ENCODE measurements at places on chromosomes 11 and 22.

GRCh38 chr11:87894961-87895360 is 280.3 kb downstream of the RAB38 start:
- no peak for ATAC-seq

DNA sequence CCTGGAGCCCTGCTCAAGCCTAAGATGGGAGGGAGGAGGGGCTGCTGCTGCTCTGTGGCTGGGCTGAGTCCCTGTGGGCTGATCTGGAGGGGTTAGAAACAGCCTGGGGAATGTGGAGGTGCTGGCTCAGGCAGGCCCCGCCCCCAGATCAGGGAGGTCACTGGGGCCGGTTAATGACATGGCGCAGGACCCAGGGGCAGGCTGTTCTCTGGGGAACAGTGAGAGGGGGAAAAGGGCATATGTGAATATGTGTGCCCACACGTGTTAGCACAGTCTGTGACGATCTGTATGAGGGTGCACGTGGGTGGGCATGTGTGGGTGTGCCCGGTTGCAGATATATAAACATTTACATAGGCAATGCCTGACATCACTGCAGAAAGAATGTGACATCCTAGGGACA is 143.5 kb downstream of the MIAT start:
- no peak for ATAC-seq

GRCh38 chr22:35323305-35323704 is 23.6 kb downstream of the TOM1 start:
- no peak for ATAC-seq

DNA sequence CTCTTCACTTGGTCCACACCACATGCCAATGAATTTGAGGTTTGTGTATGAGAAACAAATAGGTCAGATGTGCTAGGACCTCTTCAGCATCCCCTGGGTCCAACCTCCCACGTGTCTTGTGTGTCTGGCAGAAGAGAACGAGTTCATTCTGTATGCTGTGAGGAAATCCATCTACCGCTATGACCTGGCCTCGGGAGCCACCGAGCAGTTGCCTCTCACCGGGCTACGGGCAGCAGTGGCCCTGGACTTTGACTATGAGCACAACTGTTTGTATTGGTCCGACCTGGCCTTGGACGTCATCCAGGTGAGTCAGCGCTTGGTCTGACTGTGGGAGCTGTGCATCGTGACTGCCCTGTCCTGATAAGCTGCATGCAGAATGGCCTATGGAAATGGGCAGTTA is 101.0 kb upstream of the SORL1-AS1 start:
- peak; percentile 34 for ATAC-seq

- no peak for ATAC-seq
Observed at GRCh38 chr11:105152021-105152512, 12.5 kb upstream of the CARD18 start.

DNA sequence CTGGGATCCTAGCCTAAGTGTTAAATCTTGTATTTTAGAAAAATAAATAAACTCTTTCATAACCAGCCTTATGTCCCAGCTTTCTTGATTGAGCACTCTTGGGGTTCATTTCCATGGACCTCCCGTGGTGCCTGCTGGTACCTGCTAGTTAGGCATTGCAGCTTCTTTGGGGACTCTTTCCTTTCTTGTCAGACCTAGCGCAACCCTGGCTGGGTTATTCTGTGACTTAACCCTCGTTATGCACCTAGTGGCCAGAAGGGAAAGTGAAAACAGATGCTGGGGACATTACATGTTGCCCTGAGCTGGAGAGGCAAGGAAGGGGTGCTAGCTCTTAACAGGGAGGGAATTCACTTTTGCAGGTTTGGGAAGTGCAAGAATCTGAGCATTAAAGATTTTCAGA is 46.8 kb downstream of the APIP start:
- peak; percentile 62 for ATAC-seq

GRCh38 chr11:124582565-124582964 is 12.8 kb downstream of the OR8A1 start:
- ATAC-seq, result no peak

GRCh38 chr22:46079861-46080821 is 70.2 kb upstream of the PPARA start:
- ATAC-seq, result peak; percentile 57

DNA sequence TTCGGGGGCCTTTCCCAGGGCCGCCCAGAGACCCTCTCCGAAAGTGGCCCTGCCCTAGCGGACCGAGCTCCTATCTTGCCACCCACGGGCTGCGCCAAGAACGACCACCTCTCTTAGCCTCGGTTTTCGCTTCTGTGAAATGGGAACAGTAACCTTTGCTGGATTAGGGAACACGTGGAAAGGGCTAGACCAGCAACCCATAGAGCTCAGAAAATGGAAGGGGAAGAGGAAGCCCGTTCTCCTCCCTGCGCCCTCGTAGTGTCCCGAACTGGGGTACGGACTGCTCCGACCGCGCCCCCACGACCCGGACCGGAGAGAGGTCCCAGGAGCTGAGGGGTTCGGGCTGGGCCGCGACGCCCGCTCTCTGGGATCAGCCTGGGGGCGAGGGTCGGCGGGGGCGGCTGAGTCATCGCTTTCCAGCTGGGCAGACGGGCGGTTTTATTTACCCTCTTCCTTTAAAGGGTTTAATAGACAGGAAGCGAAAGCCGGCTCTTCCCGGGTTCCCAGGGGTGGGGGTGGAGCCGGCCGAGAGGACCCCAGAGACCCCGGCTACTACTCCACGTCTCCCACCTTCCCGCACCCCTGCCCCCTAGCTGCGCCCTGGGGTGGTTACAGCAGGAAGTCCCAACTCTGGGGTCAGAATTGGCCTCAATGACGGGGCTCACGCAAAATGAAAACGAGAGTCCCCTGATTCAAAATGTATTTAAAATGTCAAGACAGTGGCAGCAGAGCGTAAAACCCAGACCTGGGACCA is 907 bp upstream of the PHLDA2 start:
- ATAC-seq, result peak; percentile 12

GRCh38 chr11:85913513-85913912 is 58.3 kb downstream of the CCDC83 start:
- ATAC-seq, result no peak

- ATAC-seq, result no peak
Observed at GRCh38 chr11:100563541-100564280, 123.4 kb upstream of the ARHGAP42 start.

GRCh38 chr11:106770489-106771085 is 247.7 kb downstream of the GUCY1A2 start:
- ATAC-seq, result no peak

DNA sequence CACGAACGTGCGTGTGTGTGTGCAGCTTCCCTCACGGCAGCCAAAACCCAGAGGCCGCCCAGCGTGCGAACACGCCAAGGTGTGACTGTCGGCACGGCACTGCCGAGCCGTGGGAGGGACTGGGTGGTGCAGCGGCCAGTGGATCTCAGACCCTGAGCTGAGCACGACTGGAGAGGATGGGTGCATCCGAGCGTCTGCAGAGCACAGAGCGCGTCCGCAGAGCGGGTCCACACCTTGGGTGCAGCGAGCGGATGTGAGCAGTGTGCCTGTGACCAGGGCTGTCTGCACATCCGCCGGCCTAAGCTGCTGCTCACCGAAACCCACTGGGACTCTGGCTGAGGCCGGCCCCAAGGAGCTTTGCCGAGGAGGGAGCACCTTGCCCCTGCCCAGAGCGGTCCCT is 22.7 kb downstream of the PTDSS2 start:
- ATAC-seq, result no peak

DNA sequence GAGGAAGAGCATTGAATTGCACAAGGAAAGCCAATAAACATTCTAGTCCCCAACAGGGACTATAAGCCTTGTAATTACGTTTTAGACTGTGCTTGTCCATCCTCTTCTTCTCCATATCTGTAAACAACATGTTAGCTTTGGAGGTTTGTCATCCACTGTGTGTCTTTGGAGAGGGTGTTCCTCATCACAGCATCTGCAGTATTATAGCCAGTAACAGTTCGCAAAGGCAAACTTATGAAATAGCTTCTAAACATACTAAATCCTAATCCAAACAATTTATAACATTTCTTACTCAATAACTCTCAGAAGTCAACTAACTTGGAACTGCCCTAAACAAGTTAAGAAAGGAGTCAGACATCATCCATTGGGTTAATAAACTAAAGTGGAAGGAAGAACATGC is 10.3 kb upstream of the BDNF start:
- no peak for ATAC-seq

GRCh38 chr22:41380993-41381328 is 781 bp upstream of the TEF start:
- peak; percentile 76 for ATAC-seq

DNA sequence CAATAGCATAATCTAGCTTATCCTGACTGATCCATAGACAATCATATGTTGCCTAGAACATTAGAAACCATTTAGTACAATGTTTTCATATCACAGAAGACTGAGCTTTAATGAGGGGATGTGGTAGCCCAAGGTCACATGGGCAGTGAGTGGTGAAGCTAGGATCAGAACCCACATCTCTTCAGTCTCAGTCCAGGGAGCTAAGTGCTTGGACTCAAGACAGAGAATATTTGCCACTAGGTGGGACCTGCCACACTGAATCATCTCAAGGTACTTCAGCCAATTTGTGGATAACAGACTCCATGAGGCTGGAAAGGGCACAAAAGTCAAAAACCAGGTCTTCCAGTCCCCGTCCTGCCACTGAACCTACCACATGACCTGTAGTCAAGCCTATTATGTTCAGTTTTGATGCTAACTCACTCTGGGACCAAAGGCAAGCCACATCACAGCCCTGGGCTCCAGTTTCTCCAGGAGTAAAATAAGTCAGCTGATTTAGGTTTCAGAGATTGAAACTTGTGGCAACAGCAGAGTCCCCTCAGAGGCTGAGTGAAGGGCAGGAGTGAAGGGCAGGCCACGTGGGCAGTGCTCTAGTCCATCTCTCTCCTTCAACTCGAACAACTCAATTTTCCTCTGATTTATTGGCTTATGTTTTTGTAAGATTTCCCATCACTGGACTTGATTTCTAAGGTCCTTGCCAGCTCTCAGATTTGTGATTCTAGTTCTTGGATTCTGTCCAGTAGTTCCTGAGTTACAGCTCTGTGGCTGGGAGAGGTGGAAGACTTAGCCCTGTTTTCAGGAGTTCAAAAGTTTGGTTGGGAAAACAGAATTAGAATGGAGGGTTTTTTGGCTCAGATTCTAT is 84.6 kb upstream of the PHOX2A start:
- ATAC-seq, result peak; percentile 65

DNA sequence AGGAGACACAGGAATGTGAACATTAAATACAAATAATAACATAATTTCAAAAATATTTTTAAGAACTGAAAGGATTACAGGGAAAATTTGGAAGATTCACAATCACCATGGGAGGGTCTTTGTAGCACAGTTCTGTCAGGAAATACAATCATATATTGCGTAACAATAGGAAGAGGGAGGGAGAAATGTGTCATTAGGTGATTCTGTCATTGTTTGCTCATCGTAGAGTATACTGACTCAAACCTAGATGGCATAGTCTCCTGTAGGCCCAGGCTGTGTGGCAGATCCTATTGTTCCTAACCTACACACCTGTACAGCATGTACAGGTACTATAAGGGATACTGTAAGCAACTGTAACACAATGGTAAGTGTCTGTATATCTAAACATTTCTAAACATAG is 330.4 kb downstream of the BRD1 start:
- no peak for ATAC-seq
